Neuronal stem cell (in vitro differentiated cells): ENCODE measurements at places on chromosomes 2 and 18.

GRCh38 chr2:85584857-85585780 lies 888 bp downstream of the VAMP5 start:
- H3K36me3 ChIP-seq = no peaks in the 10 kb centered on the region
- peaks cover 15% of the 10 kb centered on the region for H3K4me1 ChIP-seq
- DNase-seq = no peak
- H3K27ac ChIP-seq = no peak overlapping the region
- no peaks in the 10 kb centered on the region for H3K27me3 ChIP-seq
- no peak overlapping the region for H3K4me3 ChIP-seq

- no peaks in the 10 kb centered on the region for H3K4me1 ChIP-seq
- no peak overlapping the region for H3K27ac ChIP-seq
- DNase-seq = no peak
- H3K27me3 ChIP-seq = no peaks in the 10 kb centered on the region
These were observed 98.7 kb downstream of the ACVR1 start for GRCh38 chr2:157777427-157777826.

DNA sequence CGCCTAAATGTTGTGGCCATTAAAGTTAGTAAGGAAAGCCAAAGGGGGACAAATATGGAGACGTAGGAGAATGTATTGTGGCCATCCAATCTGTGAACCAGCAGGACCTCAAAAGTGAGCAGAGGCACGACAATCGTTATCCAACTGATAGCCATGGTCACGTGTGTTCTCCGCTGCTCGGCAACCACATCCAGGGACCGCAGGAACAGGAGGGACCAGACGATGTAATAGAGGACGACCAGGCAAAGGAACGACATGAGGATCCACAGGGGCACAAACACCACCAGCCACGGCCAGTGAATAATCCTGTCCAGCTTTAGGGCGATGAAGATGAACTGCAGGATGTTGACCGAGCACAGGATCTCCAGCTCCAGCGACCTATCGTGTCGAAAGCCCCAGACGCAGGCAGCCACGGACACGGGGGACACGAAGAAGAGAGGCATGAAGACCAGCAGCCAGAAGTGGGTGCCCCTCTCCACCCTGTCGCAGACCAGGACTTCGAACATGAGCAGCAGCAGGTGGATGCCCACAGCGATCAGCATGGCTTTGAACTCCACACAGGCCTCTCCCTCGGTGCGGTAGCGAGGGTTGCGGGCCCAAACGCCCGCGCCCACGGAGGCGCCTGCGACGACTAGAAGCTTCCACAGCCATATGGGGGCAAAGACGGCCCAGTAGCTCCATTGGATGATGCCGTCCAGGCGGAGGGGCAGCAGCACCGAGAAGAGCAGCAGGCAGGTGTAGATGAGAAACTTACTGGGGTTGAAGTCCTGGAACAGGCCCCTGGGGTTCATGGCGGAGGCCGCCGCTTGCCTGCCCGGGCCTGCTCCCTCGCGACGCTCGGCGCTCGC lies 790 bp downstream of the TMEM185B start:
- no peak for DNase-seq
- H3K36me3 ChIP-seq = peaks cover 10% of the 10 kb centered on the region
- no peak overlapping the region for H3K27ac ChIP-seq

DNA sequence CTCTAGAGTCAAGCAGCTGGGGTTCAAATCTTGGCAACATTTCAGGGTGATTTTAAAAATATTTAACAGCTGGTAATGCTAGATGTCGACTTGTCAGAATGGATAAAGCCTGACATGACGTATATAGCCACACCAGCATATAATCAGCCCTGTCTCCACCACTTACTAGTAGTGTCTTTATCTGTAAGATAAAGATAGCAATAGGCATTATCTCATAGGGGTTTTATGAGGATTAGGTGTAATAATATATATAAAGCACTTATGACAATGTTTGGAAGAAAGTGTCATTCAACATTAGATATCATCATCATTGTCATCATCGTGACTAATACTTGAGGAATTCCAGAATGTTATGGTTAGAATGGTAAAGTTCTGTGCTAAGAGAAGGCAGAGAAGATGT lies 369.0 kb upstream of the CWC22 start:
- H3K36me3 ChIP-seq = no peaks in the 10 kb centered on the region
- H3K27ac ChIP-seq = no peak overlapping the region
- no peaks in the 10 kb centered on the region for H3K4me1 ChIP-seq

- no peak for DNase-seq
- H3K4me3 ChIP-seq = no peak overlapping the region
- peaks cover 6% of the 10 kb centered on the region for H3K27me3 ChIP-seq
- H3K27ac ChIP-seq = no peak overlapping the region
- no peaks in the 10 kb centered on the region for H3K36me3 ChIP-seq
- H3K4me1 ChIP-seq = no peaks in the 10 kb centered on the region
These were observed 30.4 kb upstream of the TNS1 start for GRCh38 chr2:218033208-218033589.

DNA sequence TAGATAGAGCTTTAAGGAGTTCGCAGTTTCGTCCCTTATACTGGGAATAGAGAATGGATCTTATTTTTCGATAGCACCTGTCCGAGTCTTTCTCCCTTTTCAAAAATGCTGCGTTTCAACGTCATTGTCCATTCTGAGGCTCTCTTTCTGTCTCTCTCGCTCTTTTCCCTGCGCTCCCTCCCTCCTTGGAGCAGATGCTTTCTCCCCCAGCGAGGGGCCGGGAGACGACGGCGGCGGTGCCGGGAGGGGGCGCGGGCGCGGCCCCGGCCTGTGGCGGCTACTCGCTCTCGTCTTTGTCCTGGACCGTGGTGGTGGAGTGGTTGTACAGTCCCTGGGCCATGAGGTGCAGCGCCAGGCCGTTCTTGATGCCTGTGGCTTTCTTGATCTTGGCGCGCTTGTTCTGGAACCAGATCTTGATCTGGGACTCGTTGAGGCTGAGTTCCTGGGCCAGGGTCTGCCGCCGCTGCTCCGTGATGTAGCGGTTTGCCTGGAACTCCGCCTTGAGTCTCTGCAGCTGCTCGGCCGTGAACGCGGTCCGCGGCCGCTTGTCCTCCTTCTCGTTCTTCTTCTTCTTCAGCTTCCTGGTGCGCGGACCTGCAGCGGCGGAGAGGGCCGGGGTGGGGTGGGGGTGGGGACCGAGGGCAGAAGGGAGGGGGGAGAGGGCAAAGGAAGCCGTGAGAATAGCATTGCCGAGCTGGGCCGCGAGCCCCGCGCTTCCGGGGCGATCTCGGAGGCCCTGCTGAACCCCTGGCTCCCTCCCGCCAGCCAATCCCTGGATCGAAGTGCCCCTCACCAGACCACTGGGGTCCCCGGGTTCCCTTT lies 4.6 kb downstream of the EN1 start:
- peaks cover 3% of the 10 kb centered on the region for H3K4me1 ChIP-seq
- peak; percentile 61 for DNase-seq
- H3K27me3 ChIP-seq = peaks cover 95% of the 10 kb centered on the region
- no peak overlapping the region for H3K4me3 ChIP-seq
- H3K27ac ChIP-seq = no peak overlapping the region

- H3K27ac ChIP-seq = no peak overlapping the region
- no peaks in the 10 kb centered on the region for H3K4me1 ChIP-seq
- DNase-seq = no peak
- no peaks in the 10 kb centered on the region for H3K36me3 ChIP-seq
- H3K4me3 ChIP-seq = no peak overlapping the region
These were observed 9.3 kb downstream of the SP140 start for GRCh38 chr2:230234845-230235244.

DNA sequence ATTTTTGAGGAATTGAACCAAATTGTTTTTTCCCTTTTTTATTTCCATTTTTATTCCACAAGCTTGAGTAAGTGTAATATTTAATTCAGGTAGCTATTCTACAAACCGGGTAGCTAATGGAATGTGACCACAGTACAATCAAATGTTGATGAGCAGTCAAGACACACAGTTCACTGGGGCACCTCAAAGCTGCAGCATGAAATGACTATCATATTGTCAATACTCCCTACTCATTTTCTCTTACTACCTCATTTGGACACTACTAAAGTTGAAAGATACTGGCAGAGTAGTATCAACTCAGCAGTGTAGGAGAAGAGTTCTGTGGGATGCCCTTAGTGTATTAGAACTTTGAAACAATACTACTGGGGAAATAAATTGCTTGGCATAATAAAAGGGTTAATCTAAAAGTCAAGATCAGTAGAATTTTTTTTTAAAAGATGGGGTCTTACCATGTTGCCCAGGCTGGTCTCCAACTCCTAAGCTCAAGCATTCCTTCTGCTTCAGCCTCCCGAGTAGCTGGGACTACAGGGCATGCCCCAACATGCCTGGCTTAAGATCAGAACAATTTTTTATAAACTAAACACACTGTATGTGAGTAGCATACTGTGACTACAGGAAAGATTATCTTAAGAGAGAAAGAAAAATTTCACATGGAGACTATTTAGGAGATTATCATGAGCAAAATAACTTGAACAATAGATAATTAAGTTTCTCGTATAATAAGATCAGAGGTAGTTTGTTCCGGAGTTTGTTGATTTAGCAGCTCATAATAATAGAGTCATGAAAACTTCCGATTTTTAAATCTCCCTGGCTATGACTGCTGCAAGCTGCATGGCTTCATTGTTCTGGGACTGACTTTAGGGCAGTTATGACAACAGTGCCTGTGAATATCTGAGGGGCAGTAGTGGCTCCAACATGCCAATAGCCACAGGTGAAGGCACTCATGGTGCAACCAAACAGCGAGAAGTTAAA lies 43.7 kb downstream of the MYO3B start:
- H3K27ac ChIP-seq = peak overlapping the region; percentile 21
- H3K36me3 ChIP-seq = no peaks in the 10 kb centered on the region
- H3K4me3 ChIP-seq = no peak overlapping the region
- peaks cover 20% of the 10 kb centered on the region for H3K4me1 ChIP-seq
- no peak for DNase-seq

DNA sequence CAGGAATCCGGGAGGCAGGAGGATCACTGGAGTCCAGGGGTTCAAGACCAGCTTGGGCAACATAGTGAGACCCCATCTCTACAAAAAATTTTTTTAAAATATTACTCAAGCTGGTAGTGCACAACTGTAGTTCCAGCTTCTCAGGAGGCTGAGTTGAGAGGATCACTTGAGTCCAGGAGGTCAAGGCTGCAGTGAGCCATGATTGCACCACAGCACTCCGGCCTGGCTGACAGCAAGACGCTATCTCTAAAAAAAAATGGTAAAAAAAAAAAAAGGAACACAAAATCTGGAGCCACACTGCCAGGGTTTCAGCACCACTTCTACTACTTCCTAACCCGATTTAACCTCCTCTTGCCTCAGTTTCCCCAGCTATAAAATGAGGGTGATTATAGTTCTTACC lies 57.0 kb downstream of the STEAP3 start:
- H3K4me3 ChIP-seq = no peak overlapping the region
- H3K27ac ChIP-seq = no peak overlapping the region
- no peaks in the 10 kb centered on the region for H3K4me1 ChIP-seq
- no peak for DNase-seq
- H3K27me3 ChIP-seq = peaks cover 9% of the 10 kb centered on the region

GRCh38 chr2:176127774-176128072 lies 1.8 kb upstream of the HOXD8 start:
- peaks cover 98% of the 10 kb centered on the region for H3K27me3 ChIP-seq
- no peak overlapping the region for H3K27ac ChIP-seq
- no peak for DNase-seq
- H3K36me3 ChIP-seq = no peaks in the 10 kb centered on the region

DNA sequence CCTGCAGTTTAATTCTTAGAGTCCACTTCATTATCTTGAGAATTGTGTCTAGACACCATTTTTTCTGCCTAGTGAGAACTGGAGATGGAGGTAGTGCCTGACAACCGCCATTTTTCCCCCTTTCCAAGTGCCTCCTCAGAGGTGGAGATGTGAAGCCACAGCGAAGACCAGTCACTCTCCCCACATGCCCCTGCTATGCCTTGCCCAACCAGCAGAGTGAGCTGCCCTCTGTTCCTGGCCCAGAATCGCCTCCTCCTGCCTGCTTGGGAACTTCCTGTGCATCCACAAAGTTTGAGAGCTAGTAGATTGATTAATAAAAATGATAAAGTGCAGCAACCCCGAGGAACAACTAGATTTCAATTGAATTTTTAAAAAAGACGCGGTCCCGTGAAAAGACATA lies 123.3 kb downstream of the CLIP4 start:
- H3K36me3 ChIP-seq = no peaks in the 10 kb centered on the region
- peaks cover under 1% of the 10 kb centered on the region for H3K4me1 ChIP-seq
- DNase-seq = no peak
- H3K27ac ChIP-seq = no peak overlapping the region
- H3K4me3 ChIP-seq = no peak overlapping the region
- H3K27me3 ChIP-seq = no peaks in the 10 kb centered on the region

GRCh38 chr2:151853070-151853758 lies 25.0 kb upstream of the ARL5A start:
- H3K27me3 ChIP-seq = no peaks in the 10 kb centered on the region
- no peaks in the 10 kb centered on the region for H3K36me3 ChIP-seq
- no peak for DNase-seq
- H3K4me3 ChIP-seq = no peak overlapping the region
- no peak overlapping the region for H3K27ac ChIP-seq
- H3K4me1 ChIP-seq = peaks cover 5% of the 10 kb centered on the region

DNA sequence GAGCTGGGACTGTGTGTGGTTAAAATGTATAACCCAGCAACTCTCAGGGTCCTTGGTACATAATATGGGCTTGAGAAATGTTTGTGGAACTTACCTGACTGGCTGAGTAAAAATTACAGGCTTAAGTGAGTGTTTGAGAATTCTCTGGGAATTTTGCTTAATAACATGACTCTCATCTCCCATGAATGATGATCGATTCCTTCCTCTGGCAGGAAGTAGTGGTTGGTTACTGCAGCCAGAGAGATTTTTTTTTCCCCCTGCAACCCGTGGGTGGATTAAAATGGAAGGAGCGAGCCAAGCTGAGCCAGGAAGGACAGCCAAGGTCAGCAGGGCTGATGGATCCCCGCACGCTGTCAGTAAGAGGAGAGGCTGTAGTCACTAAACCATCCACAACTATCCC lies 40.6 kb upstream of the RFX8 start:
- H3K4me3 ChIP-seq = no peak overlapping the region
- no peak for DNase-seq
- H3K27ac ChIP-seq = no peak overlapping the region
- no peaks in the 10 kb centered on the region for H3K27me3 ChIP-seq

DNA sequence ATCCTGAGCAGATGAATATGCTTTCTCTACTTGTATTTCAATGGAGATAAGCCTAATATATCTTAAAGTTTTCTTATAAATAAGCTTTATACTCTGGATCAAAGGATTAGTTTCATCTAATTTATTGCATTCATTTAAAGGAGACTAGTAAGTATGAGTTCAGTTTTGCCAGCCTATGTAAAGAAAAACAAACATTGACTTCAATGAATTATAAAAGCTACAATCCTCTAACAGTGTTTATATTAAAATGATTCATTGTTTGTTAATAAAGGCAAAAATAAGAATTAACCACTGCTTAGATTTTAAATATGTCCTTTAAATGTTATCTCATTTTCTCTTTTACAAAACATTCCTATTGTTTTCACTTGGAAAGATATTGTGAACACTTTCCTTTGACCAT lies 566.0 kb downstream of the EPHA4 start:
- no peak overlapping the region for H3K27ac ChIP-seq
- no peak overlapping the region for H3K4me3 ChIP-seq
- no peak for DNase-seq
- no peaks in the 10 kb centered on the region for H3K27me3 ChIP-seq
- H3K4me1 ChIP-seq = no peaks in the 10 kb centered on the region

- DNase-seq = no peak
- peaks cover 70% of the 10 kb centered on the region for H3K36me3 ChIP-seq
These were observed 13.3 kb downstream of the ATF2 start for GRCh38 chr2:175154661-175155082.

GRCh38 chr2:81073412-81073811 lies 768.9 kb upstream of the LRRTM1 start:
- H3K36me3 ChIP-seq = no peaks in the 10 kb centered on the region
- no peak for DNase-seq
- no peak overlapping the region for H3K4me3 ChIP-seq
- H3K4me1 ChIP-seq = no peaks in the 10 kb centered on the region
- H3K27ac ChIP-seq = no peak overlapping the region

GRCh38 chr2:121529439-121530211 lies 1.1 kb upstream of the RNU4ATAC start:
- DNase-seq = peak; percentile 78
- peaks cover 43% of the 10 kb centered on the region for H3K36me3 ChIP-seq
- H3K4me3 ChIP-seq = peak overlapping the region; percentile 85
- no peaks in the 10 kb centered on the region for H3K27me3 ChIP-seq
